ENCODE measurements at places on chromosomes 12 and 14.

DNA sequence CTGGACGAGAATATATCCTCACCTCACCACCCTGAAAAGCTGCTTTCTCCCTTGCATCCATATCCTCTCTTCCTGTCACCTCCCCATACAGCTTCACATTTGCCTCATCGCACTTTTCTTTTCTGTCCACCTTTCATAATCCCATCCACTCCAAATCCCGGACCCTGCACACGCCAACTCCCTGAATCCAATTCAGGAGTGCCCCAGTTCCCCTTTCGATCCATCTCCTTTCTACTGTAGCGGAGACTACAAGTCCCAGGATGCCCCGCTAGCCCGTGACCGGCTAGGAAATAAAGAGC lies 2.5 kb downstream of the TMEM253 start:
- DNase-seq, result no peak

GRCh38 chr12:69880571-69880970 lies 55.5 kb downstream of the MYRFL start:
- no peak for DNase-seq

- no peak for DNase-seq
These were observed 51.2 kb upstream of the RTRAF start for GRCh38 chr14:51938137-51938536.

GRCh38 chr12:42284876-42285275 lies 41.0 kb downstream of the ZCRB1 start:
- no peak for DNase-seq

DNA sequence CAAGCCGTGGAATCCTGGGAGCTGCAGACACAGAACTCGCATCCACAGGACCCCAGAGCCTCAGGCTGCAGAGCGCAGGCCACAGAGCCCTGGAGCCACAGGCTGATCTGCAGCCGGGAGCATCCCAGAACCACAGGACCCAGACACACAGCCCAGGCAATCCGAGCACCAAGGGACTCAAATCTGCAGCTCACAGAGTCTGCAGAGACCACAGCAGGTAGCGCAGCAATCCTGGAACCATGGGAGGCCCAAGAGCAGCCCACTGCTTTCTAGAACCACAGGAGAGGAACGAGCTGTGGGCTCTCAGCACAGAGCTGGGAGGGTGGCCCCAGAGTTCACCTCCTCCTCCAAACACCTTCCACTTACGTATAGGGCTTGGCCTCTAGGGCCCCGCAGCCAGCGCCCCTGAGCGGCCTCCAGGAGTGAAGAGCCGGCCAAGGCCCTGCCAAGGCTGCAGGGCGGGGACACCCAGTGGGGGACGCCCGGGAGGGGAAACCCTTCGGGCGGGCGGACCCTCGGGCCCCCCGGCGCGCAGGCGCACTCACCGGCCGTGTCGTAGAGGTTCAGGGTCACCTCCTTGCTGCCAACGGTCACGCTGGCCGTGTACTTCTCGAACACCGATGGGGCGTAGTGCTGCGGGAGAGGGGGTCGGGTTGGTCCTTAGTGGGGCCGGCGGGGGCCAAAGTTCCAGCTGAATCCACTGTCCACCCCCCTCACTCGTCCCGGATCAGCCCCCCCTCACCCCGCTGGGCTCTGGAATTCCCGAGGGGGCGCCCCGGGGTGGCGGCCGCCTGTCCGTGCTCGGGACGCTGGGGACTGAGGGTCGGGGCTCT lies 665 bp downstream of the RHOF start:
- no peak for DNase-seq

GRCh38 chr14:95033682-95034632 lies 123.4 kb downstream of the DICER1 start:
- no peak for DNase-seq

Measured in stimulated activated CD8-positive, alpha-beta memory T cell treated with anti-CD3 and anti-CD28 coated beads, Interleukin-4, amount 100 ng/mL, for 1 hour (primary cell).